ENCODE measurements at places on chromosomes 3 and 15.

- no peak for DNase-seq
These were observed 127.5 kb upstream of the PLXNA1 start for GRCh38 chr3:126855374-126855773.

GRCh38 chr3:135325096-135325495 lies 530.0 kb downstream of the EPHB1 start:
- DNase-seq, result no peak

DNA sequence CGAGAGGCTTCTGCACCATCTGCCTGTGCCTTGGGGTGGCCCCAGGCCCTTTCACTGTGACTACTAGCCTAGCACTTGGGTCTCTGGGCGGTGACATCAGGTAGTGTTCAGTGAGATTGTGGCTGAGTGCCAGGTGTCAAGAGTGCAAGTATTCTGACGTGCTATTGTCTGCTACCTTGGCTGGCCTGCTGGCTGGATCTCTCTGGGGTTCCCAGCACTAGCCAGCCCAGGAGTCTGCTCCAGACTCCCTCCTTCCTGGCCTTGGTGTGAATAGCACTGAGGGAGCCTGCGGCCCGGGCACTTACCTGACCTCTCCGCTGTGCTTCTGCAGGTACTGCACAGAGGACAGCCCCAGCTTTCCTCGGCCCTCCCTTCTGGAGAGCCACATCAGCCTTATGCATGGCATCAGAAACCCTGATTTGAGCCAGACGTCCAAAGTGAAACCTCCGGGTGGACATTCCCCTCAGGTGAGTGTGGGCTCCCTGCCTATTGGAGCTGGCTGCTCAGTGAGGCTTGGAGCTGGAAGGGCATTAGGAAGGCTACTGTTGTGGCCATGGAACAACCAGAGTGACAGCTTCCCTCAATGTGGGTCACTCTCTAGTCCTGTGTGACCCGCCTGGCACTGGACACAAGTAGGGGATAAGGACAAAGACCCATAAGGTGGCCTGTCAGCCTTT lies 17.5 kb upstream of the ALPK3 start:
- DNase-seq, result no peak

GRCh38 chr3:151318991-151319390 lies 2.4 kb upstream of the GPR87 start:
- DNase-seq, result no peak

- peak; percentile 16 for DNase-seq
These were observed 288.9 kb upstream of the DPH6 start for GRCh38 chr15:35834866-35835265.

- DNase-seq, result peak; percentile 40
These were observed 185.3 kb upstream of the FEZF2 start for GRCh38 chr3:62558549-62559112.

- DNase-seq, result no peak
These were observed 2.3 kb upstream of the SOX14 start for GRCh38 chr3:137761563-137762503.

GRCh38 chr15:58431221-58432149 lies at the start of gene LIPC:
TSS of gene LIPC (plus strand) at chr15:58431991. CDS start at chr15:58432033, 42 bp downstream.
- DNase-seq, result no peak

DNA sequence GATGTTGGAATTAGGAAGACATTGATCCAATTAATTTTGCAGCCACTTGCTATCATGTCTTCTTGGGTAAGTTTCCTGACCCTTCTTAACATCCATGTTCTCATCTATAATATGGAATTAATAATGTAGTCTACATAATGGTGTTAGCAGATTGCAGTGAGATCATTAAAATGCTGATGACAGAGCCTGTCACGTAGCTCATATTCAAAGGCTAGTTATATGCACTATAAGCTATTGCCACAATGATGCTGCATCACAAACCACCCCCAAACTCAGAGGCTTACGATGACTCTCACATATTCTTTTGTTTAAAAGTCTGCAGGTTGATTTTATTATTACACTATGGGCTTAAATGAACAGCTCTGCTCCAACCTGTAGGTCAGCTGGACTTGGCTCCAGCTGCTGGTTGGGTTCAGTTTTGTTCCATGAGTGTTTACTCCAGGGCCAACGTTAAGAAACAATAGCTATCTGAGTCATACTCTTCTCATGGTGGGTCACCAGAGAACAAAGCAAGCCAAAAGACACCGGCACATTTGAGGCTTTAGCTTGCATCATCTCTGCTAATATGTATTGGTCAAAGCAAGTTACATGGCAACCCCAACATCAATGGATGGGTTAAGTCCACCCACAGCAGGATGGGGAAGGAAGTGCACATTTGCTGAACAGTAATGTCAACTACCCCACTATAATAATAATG lies 250.0 kb upstream of the SLCO3A1 start:
- DNase-seq, result no peak

DNA sequence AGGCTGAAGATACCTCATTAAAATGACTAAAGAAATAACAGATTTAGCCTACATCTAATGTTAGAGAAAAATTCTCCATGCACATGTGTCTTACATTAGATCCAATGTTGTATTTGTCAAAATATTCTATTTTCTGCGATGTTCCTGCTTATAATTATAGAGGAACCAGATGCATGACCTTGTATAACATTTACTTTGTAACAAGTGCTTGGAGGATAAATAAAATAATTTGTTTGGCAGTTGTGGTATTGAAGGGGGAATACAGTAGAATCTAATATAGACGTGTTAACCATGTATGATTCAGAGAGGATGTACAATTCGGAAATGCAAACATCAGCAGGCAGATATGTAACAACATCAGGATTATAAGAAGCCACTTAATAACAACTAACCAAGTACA lies 922.2 kb downstream of the TUSC7 start:
- DNase-seq, result no peak

- no peak for DNase-seq
These were observed 334.6 kb upstream of the TGFBR2 start for GRCh38 chr3:30271781-30272180.

DNA sequence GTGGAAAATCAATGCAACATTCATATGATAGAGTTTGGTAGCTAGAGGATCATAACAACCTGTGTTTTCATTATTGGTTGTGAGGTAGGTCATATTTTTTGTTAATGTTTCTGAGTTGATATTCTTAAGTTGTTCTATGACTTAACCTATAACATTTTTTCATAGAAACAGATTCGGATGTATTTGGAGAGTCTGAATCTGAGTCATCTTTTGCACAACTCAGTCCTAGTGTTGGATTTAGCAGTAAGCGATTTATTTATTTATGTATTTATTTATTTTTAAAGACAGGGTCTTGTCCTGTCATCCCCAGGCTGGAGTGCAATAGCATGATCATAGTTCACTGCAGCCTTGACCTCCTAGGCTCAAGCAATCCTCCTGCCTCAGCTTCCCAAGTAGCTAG lies 292.8 kb upstream of the ZNF717 start:
- DNase-seq, result no peak

DNA sequence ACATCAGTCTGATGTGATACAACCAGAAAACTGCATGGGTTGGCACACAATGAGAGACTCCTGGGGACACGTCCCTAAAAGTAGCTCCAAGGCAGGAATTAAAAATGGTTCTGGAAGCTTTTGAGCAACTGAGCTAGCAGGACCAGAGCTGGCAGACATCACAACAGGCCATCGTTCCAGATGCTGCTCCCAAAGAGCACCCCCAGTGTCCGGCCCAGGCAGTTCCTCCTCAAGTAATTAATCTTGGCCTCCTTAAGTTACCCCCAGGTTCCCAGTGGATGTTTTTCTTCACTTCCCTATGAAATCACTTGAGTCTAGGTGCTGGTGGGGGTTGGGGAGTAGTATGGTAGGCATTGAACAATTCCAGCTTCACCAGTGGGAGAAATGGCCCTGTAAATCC lies 711.6 kb downstream of the MECOM start:
- DNase-seq, result no peak

GRCh38 chr3:13491206-13491974 lies 11.3 kb downstream of the HDAC11 start:
- DNase-seq, result no peak

GRCh38 chr3:59573911-59574310 lies 524.1 kb upstream of the CFAP20DC start:
- peak; percentile 45 for DNase-seq

- peak; percentile 24 for DNase-seq
These were observed 194.1 kb upstream of the KCNMB2 start for GRCh38 chr3:178342111-178342510.

- no peak for DNase-seq
These were observed 75.8 kb upstream of the GATA2 start for GRCh38 chr3:128568602-128569490.

- peak; percentile 22 for DNase-seq
These were observed 232.6 kb upstream of the CHRM5 start for GRCh38 chr15:33735637-33736247.

- DNase-seq, result peak; percentile 92
These were observed 63.6 kb upstream of the ARL8B start for GRCh38 chr3:5058471-5058951.
